Cardiac atrium fibroblast (primary cell): ENCODE measurements at places on chromosomes 4 and X. TPM values are rescaled to one million over a fixed set of nuclear protein-coding genes. Genes with fewer than 3 reads are reported as not detected.

Gene NLGN4X
- total RNA-seq, result 0.18 and 0.49 TPM in 2 replicates

Gene PRDM5
- 3.8 and 7.6 TPM in 2 replicates for total RNA-seq

Gene KIF4A
- total RNA-seq, result 3.2 and 5.0 TPM in 2 replicates

Gene CT47B1
- total RNA-seq, result not detected in 2 replicates

Gene PTCHD1
- under 0.01 TPM in 1 of 2 replicates, not detected in the other for total RNA-seq

Gene MSX1
- total RNA-seq, result 0.65 and 0.90 TPM in 2 replicates

Gene TMPRSS11B
- total RNA-seq, result not detected in 2 replicates

Gene TMEM150C
- total RNA-seq, result 0.54 and 6.5 TPM in 2 replicates

Gene ADAMTS3
- total RNA-seq, result 0.97 and 1.1 TPM in 2 replicates

Gene TENM3
- 0.54 and 0.81 TPM in 2 replicates for total RNA-seq

Gene ARMCX6
- 10.8 and 38.4 TPM in 2 replicates for total RNA-seq

Gene DCAF12L2
- total RNA-seq, result 0.18 TPM in 1 of 2 replicates, not detected in the other

Gene ZCCHC12
- total RNA-seq, result not detected in 2 replicates

Gene COL4A5
- total RNA-seq, result 12.2 and 16.8 TPM in 2 replicates

Gene MOSPD2
- 8.1 and 13.4 TPM in 2 replicates for total RNA-seq

Gene TMEM129
- total RNA-seq, result 38.6 and 48.6 TPM in 2 replicates

Gene SORCS2
- 0.16 and 0.18 TPM in 2 replicates for total RNA-seq

Gene TEC
- 0.16 TPM in 1 of 2 replicates, not detected in the other for total RNA-seq

Gene SPANXN3
- not detected in 2 replicates for total RNA-seq

Gene KLB
- total RNA-seq, result not detected in 2 replicates
